ENCODE measurements at places on chromosomes 13 and 19.
A peak's percentile ranks its signal among the peaks of the same experiment; 100 is the strongest.

DNA sequence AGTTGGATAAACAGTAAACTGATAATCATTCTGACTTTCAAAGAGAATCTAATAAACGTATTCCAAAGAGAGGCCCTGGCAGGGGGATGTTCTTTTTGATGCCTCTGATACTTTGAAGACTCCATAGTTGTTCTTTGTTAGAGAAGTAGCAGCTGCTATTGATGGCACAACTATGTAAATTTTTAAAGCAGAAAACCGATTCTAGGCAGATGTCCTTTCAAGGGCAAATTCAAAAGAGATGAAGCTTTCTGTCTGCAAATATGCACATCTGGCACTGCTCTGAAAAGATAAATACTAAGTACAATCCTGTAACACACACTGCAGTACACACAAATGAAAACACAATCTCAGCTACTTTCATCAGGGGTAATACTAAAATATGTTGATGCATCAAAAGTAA lies 250.1 kb downstream of the VWA8 start:
- H3K4me3 ChIP-seq, result no peak overlapping the region
- no peak for DNase-seq
- no peak overlapping the region for H3K27ac ChIP-seq
- no peaks in the 10 kb centered on the region for H3K27me3 ChIP-seq
- H3K4me1 ChIP-seq, result no peaks in the 10 kb centered on the region
- no peaks in the 10 kb centered on the region for H3K36me3 ChIP-seq

DNA sequence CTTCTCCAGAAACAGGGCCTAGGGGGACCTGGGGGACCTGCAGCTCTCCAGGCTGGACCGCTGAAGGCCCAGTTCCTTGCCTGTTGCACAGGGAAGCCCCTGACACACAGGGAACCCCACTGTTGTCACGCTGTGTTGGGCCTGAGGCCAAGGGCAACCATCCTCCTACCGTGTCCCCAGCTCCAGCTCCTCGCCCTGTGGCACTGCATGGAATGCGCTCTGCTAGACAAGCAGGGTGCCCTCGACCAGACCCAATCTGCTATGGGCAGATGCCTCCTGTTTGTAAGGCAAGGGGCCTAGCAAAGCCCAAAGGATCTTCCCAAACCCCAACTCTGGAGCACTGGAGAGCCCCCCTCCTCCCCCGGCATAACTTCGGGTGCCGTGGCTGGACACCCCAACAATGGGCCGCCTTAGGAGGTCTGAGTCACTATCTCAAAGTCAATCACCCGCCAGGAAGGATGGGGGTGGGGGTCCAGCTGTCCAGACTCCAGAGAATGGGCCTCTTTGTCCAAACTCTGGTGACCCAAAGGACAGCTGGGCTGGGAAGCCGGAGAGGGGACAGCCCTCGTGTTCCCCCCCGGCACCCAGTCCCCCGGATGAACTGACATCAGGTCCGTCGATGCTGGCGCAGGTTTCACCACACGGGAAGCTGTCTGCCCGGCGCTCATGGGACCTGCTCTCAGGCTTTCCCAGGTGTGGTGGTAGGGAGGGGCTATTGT lies 3.7 kb downstream of the BRSK1 start:
- no peak overlapping the region for H3K27ac ChIP-seq
- H3K27me3 ChIP-seq, result no peaks in the 10 kb centered on the region
- H3K36me3 ChIP-seq, result peaks cover 49% of the 10 kb centered on the region
- no peak overlapping the region for H3K4me3 ChIP-seq
- DNase-seq, result no peak

DNA sequence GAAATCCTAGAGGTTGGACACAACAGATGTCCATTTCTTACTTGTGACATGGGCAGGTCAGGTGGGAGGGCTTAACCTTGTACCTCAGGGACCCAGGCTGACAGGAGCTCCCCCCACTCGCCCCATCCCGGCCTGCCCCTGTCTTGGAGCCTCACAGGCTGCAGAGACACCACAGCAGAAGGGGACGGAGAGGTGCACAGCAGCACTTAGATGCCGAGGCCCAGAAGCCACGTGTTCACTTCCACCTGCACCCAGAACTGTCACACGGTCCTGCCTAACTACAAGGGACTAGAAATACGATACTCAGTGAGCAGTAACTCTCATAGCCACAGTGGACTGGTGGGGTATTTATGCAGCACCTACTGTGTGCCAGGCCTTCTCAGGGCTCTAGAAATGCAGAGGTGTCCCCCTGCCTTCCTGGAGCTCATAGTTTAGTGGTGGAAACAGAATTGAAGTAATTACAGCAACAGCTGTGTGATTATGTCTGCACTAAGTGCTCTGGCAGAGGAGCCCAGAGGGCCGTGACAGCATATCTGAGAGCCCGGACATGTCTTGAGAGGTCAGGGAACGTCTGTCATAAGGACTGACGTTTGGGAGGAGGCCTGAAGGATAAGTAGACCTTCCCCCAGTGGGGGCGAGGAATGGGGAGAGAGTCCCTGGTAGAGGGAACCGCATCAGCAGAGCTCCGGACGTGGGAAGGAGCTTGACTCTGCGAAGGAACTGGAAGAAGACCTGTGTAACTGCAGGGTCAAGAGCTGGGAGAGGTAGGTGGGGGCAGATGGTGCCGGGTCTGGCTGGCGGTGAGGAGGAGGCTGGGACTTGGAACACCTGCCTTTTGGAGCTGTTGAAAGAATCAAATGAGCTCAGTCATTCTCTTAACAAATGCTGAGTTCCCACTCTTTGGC lies 130.0 kb downstream of the SIPA1L3 start:
- H3K4me3 ChIP-seq, result no peak overlapping the region
- no peaks in the 10 kb centered on the region for H3K27me3 ChIP-seq
- no peaks in the 10 kb centered on the region for H3K4me1 ChIP-seq
- peak overlapping the region; percentile 4 for H3K27ac ChIP-seq
- no peaks in the 10 kb centered on the region for H3K36me3 ChIP-seq

DNA sequence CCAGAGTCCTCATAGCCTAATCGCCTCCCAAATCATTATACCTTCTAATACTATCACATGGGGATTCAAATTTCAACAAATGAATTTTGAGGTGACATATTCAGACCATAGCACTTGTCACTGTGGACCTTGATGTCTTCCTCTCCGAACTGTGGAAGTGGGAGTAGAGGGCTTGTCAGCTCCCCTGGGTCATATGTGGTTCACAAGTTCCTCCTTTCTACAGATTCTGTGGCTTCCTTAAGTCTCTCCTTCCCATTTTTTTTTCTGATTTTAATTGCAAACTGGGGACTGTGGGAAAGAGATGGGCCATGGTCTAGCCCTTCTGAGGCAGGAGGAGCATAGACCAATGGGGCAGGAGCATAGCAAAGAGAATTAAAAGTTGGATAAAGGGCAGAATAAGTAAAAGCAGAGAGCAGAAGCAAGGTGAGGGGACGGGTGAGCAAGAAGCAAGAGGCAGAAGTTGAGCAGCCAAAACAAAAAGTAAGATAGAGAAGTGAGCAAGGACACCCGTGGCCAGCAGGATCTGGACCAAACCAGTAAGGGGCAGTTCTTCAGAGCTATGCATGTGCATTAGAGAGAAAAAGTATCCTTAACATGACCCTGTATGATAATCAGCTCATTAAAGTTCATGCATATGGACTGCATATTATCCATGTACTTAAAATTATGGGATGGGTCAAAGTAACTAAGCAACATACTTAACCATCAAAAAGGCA lies 2.6 kb upstream of the SIGLEC7 start:
- peaks cover 4% of the 10 kb centered on the region for H3K4me1 ChIP-seq
- H3K36me3 ChIP-seq, result no peaks in the 10 kb centered on the region
- DNase-seq, result peak; percentile 10
- no peak overlapping the region for H3K4me3 ChIP-seq
- no peak overlapping the region for H3K27ac ChIP-seq
